ENCODE measurements at places on chromosomes 4 and X.

- no peaks in the 10 kb centered on the region for H3K36me3 ChIP-seq
- no peak overlapping the region for H3K4me3 ChIP-seq
- no peak overlapping the region for H3K27ac ChIP-seq
- no peaks in the 10 kb centered on the region for H3K4me1 ChIP-seq
- no peak for DNase-seq
- H3K27me3 ChIP-seq = no peaks in the 10 kb centered on the region
Observed at GRCh38 chr4:128776794-128777216, 32.7 kb upstream of the JADE1 start.

DNA sequence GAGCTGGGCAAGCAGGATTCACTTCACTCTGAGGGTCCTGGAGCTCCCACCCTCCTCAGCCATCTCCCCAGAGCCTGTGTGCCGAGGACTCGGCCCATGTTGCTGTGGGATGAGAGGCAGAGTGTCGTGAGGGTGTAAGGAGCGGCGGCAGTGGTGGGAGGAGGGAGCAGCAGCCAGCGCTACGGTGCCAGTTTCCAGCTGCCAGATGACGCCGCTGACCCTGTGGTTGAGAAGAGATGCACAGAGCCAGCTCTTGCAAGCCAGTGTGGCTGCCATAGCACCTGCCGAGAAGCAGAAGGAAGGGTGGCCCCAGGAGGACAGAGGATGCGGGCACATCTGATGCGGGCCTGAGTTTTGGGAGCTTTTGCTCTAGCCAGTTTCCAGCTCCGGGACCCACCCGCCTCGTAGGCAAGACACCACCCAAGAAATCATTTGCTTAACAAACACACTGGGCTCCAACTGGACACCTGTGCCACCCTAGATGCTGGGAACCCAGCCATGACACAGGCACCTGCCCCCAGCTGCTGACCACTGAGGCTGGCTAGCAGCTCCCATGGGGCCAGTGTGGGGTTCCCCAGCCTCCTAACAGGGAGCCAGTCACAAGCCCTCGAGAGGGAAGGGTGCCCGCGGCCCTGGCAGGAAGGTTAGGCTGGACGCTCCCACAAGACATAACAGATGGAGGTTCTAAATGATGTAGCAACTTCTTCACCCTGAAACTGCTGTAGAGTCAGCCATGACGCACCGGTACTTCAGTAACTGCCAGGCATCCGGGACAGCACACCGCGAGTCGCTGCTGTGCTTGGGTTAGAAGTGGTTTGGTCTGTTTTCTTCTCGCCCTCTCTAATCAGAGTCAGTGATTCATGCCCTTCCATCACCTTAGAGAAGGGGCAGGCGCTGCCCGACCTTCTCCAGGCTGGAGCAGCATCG lies 8.9 kb downstream of the MSANTD1 start:
- no peak overlapping the region for H3K27ac ChIP-seq
- no peaks in the 10 kb centered on the region for H3K27me3 ChIP-seq
- no peaks in the 10 kb centered on the region for H3K4me1 ChIP-seq

- no peaks in the 10 kb centered on the region for H3K27me3 ChIP-seq
- peaks cover 40% of the 10 kb centered on the region for H3K4me1 ChIP-seq
- H3K27ac ChIP-seq = no peak overlapping the region
Observed at GRCh38 chr4:41396214-41396613, 139.5 kb downstream of the UCHL1 start.

DNA sequence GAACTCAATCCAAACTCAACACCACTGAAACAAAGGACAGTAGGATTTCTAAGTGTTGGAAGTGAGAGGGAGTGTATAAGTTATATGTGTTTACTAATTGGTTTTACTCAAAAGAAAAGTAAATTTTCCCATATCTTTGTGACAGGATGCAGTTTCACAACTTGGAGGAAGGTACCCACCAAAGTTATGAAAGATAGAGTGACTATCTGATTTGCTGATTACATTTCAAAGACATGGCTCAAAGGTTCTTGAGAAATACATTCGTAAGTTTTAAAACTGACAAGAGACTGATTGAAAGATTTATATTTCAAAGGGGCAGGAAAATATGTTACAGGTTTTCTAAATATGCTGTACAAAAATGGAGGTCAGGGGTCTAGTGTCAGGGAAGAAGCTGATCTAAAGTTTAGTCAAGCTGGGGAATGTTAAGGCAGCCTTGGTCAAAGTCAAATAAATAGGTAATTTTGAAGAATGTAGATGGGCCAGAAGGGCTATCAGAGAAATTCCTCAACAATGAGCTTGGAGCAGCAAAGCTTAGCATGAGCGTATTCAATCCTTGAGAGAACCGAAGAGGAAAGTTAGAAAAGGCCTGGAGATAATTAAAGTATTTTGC lies 9.7 kb upstream of the COMMD8 start:
- no peaks in the 10 kb centered on the region for H3K36me3 ChIP-seq
- DNase-seq = no peak
- H3K27ac ChIP-seq = no peak overlapping the region
- no peaks in the 10 kb centered on the region for H3K4me1 ChIP-seq

GRCh38 chr4:92580816-92581215 lies 277.1 kb downstream of the GRID2 start:
- no peak overlapping the region for H3K27ac ChIP-seq
- no peak overlapping the region for H3K4me3 ChIP-seq
- no peaks in the 10 kb centered on the region for H3K36me3 ChIP-seq
- H3K4me1 ChIP-seq = no peaks in the 10 kb centered on the region
- H3K27me3 ChIP-seq = no peaks in the 10 kb centered on the region

- no peaks in the 10 kb centered on the region for H3K4me1 ChIP-seq
- H3K27ac ChIP-seq = no peak overlapping the region
- H3K4me3 ChIP-seq = no peak overlapping the region
- no peaks in the 10 kb centered on the region for H3K27me3 ChIP-seq
Observed at GRCh38 chr4:182895791-182896292, 21.3 kb downstream of the DCTD start.

DNA sequence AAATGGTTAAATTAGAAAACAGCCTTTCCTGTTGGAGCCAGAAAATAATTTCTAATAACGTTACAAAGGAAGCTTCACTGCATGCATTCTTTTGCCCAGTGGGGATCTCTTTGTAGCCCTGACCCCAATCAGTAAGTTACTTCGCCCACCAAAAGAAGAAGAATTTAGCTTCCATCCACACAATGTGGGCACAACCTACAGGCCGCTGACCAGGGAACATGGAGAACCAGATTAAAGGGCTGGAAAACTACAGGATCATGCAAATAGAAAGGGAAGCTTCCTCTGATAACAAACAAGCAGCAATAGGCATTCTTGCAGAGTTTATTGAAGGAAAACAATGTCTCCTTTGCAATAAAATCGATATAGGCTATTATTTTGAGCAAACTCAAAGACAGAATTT lies 21.3 kb upstream of the TSPAN5 start:
- DNase-seq = no peak
- no peaks in the 10 kb centered on the region for H3K4me1 ChIP-seq
- no peaks in the 10 kb centered on the region for H3K36me3 ChIP-seq
- H3K27me3 ChIP-seq = no peaks in the 10 kb centered on the region

GRCh38 chrX:152276277-152276676 lies 137.9 kb upstream of the MAGEA10 start:
- DNase-seq = no peak
- H3K27me3 ChIP-seq = no peaks in the 10 kb centered on the region
- no peaks in the 10 kb centered on the region for H3K4me1 ChIP-seq
- no peak overlapping the region for H3K4me3 ChIP-seq
- no peaks in the 10 kb centered on the region for H3K36me3 ChIP-seq
- no peak overlapping the region for H3K27ac ChIP-seq

DNA sequence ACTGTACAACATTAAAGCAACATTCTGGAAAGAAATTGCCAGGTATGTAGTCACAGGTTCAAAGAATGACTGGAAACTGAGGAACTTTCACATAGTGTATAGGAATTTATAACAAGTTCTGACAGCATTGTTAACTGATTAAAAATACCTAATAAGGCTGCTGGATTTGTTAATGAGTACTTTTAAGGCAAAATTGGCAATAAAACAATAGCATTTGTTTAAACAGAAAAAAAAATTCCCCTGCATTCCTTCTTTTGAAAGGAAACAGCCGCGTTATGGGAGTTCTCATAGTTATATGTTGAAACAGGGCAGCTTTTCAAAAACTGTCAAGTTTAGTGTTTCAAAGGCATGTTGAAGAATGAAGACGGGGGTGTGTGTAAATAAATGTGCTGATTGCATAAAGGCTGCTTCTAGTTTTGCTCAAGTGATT lies 282.5 kb upstream of the FAT1 start:
- H3K36me3 ChIP-seq = no peaks in the 10 kb centered on the region
- no peaks in the 10 kb centered on the region for H3K27me3 ChIP-seq
- no peak overlapping the region for H3K27ac ChIP-seq
- no peak overlapping the region for H3K4me3 ChIP-seq
- DNase-seq = no peak

DNA sequence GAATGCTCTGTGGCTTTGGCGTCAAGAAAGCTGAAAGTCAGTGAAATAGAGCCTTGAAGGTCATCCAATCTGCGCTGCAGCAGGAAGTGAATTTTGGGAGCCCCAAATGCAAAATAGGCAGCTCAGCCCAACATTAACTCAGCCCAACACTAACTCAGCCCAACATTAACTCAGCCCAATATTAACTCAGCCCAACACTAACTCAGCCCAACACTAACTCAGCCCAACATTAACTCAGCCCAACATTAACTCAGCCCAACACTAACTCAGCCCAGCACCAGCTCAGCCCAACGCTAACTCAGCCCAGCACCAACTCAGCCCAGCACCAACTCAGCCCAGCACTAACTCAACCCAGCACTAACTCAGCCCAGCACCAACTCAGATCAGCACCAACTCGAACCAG lies 71.5 kb downstream of the SORBS2 start:
- no peaks in the 10 kb centered on the region for H3K27me3 ChIP-seq
- no peak for DNase-seq
- H3K4me3 ChIP-seq = no peak overlapping the region
- H3K27ac ChIP-seq = peak overlapping the region; percentile 21

GRCh38 chr4:164648151-164648848 lies 105.6 kb upstream of the SMIM31 start:
- H3K36me3 ChIP-seq = no peaks in the 10 kb centered on the region
- H3K27ac ChIP-seq = no peak overlapping the region
- no peaks in the 10 kb centered on the region for H3K27me3 ChIP-seq
- no peak for DNase-seq

All from ascending aorta (tissue), 2 donors.